ENCODE measurements at places on chromosomes 1 and 21. TPM values are rescaled to one million over a fixed set of nuclear protein-coding genes. Genes with fewer than 3 reads are reported as not detected.

DNA sequence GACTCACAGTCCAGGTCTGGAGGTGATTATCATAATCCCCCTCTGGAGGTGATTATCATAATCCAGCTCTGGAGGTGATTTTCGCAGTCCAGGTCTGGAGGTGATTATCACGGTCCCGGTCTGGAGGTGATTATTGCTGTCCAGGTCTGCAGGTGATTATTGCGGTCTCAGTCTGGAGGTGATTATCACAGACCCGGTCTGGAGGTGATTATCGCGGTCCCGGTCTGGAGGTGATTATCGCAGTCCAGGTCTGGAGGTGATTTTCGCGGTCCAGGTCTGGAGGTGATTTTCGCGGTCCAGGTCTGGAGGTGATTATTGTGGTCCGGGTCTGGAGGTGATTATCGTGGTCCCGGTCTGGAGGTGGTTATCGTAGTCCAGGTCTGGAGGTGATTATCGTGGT, 76.6 kb downstream of the SDCCAG8 start:
- no peaks in the 10 kb centered on the region for H3K27me3 ChIP-seq
- H3K4me3 ChIP-seq = no peak overlapping the region
- H3K27ac ChIP-seq = no peak overlapping the region
- peaks cover 7% of the 10 kb centered on the region for H3K36me3 ChIP-seq

- H3K4me3 ChIP-seq = peak overlapping the region; percentile 94
- peak overlapping the region; percentile 98 for H3K27ac ChIP-seq
- DNase-seq = no peak
- peaks cover 52% of the 10 kb centered on the region for H3K36me3 ChIP-seq
Observed at GRCh38 chr1:228083871-228084278, 1.4 kb downstream of the ARF1 start.

DNA sequence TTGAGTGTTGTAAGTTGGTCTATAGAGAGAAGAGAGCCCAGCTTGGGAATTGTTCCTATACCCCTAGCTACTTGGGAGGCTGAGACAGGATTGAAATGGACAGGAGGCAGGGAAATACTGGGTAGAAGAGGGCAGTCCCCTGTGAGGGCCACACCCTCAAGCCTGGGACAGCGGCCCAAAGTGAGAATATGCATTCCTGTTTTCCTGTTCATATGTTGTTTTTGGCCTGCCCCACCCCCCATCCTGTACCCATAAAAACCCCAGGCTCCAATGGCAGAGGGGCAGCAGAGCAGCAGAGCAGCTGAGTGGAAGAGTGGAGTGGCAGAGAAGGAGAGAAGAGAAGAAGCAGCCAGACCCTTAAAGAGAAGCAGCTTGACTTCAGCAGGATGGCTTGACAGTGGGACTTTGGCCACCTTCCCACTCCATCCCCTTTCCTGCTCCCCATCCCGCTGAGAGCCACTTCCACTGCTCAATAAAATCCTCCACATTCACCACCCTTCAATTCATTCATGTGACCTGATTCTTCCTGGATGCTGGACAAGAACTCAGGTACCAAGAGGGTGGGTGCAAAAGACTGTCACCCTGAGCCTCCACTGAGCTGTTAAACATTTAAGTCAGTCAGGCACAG, 70.6 kb upstream of the PUM1 start:
- H3K36me3 ChIP-seq = no peaks in the 10 kb centered on the region
- H3K27me3 ChIP-seq = no peaks in the 10 kb centered on the region
- DNase-seq = no peak

GRCh38 chr1:247177755-247178154, 5.9 kb upstream of the ZNF124 start:
- H3K4me3 ChIP-seq = no peak overlapping the region
- H3K36me3 ChIP-seq = peaks cover 1% of the 10 kb centered on the region
- no peak for DNase-seq

The DMRTA2 gene
- not detected for total RNA-seq
